T follicular helper cell (primary cell): ENCODE measurements at places on chromosomes 5 and 9.

- DNase-seq: no peak
These were observed 31.7 kb upstream of the SLC6A3 start for GRCh38 chr5:1476967-1477310.

GRCh38 chr5:135693371-135693955 lies 114.7 kb upstream of the CXCL14 start:
- DNase-seq: no peak

GRCh38 chr9:135339378-135339973 lies 140.1 kb upstream of the PPP1R26 start:
- no peak for DNase-seq

DNA sequence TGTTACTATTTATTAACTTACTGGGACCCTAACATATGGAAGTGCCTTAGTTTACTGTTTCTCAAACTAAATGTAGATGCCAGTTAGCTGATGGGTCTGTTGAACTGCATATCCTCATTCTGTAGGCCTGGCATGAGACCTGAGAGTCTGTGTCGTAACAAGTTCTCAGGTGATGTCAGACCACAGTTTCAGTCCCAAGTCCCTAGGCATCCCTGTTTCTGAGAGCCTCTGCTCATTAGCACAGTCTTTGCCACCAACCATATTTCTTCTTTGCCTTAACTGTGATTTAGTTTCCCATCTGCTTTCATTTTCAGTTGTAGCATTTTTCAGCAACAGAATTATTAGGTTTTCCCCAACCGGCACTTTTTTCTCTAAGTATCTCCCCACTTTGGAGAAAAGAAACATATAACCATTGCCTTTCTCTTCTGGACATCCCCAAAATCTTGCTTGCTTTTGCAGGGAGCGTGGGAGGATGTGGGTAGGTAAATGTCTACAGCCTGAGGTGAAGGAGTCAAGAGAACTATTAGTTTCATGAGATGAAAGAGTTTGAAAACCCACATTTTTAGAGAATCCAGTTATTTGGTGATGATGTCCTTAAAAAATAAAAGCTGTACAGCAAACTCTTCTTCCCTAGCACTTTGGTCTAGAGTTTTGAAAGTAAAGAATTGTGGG lies 74.6 kb downstream of the NUDT12 start:
- no peak for DNase-seq

GRCh38 chr5:103569313-103570060 lies 6.9 kb upstream of the NUDT12 start:
- no peak for DNase-seq

- DNase-seq: no peak
These were observed 110.0 kb downstream of the PLPPR1 start for GRCh38 chr9:101138509-101138908.

DNA sequence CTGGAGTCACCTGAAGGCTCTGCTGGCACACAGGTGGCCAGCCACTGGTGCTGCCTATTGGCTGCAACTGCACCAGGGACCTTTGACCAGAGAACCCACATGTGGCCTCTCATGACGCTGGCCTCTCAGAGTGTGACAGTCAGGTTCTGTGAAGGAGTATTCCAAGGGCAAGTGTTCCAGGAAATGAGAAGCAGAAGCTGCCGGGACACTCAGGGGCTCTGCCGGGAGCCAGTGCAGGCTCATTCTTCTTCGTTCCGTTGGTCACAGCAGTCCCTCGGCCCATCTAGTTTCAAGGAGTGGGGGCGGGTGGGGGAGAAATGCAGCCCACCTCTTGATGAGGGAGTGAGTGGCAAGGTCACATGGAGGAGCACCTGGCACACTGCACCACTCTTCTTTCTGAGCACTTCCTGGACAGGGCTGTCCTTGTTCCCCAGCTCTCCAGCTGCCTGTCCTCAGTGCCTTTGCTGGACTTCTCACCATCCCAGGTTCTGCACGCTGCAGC lies 237.5 kb downstream of the GADD45G start:
- no peak for DNase-seq

DNA sequence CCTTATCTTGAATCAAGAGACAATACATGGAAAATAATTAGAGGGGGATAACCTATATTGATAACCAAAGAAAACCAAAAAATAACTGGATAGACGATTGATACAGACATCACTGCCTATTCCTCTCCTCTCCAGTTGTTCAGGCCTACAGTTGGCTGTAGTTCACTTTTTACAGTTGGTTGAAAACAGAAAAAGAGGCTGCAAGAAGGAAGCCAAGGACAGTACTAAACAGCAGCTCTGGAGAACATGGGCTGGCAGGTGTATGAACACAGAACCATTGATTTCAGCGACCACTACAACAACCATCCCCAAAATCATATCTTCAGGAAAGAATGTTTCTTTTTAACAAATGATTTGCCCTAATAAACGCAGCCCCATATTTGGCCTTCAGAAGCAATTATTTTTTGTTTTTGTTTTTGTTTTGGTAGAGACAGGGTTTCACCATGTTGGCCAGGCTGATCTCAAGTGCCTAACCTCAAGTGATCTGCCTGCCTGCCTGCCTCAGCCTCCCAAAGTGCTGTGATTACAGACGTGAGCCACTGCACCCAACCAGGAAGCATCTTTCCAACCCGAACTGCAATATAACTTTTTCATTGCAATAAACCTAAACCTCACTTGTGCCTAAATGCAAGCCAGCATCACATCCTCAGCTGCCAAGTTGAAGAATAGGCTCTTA lies 64.3 kb downstream of the MLLT3 start:
- no peak for DNase-seq

- no peak for DNase-seq
These were observed 115.1 kb upstream of the MTAP start for GRCh38 chr9:21687351-21687750.

- DNase-seq: no peak
These were observed 24.7 kb downstream of the DAP start for GRCh38 chr5:10736354-10736753.

GRCh38 chr5:127555826-127556225 lies 38.4 kb downstream of the PRRC1 start:
- DNase-seq: no peak

- DNase-seq: no peak
These were observed 28.4 kb downstream of the ELP1 start for GRCh38 chr9:108905494-108905893.

DNA sequence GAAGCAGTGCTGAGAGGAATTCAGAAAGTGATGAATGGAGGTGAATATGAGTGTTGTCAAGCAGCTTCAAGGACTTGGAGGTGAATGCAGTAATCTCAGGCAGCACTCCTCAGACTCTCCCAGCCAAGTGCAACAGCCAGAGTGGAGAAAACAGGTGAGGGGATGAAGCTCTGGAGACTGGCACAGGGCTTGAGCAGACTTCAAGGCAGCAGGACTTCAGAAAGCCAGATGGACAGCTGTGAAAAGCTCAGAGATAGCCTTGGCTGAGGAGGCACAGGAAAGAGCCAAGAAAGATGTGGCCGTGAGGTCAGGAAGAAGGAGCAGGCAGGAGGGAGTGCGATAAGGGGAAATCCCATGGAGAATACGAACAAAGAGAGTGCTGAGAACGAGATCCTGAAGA lies 194.9 kb downstream of the FBN2 start:
- DNase-seq: no peak

GRCh38 chr5:93819668-93820067 lies 78.3 kb upstream of the POU5F2 start:
- DNase-seq: no peak

DNA sequence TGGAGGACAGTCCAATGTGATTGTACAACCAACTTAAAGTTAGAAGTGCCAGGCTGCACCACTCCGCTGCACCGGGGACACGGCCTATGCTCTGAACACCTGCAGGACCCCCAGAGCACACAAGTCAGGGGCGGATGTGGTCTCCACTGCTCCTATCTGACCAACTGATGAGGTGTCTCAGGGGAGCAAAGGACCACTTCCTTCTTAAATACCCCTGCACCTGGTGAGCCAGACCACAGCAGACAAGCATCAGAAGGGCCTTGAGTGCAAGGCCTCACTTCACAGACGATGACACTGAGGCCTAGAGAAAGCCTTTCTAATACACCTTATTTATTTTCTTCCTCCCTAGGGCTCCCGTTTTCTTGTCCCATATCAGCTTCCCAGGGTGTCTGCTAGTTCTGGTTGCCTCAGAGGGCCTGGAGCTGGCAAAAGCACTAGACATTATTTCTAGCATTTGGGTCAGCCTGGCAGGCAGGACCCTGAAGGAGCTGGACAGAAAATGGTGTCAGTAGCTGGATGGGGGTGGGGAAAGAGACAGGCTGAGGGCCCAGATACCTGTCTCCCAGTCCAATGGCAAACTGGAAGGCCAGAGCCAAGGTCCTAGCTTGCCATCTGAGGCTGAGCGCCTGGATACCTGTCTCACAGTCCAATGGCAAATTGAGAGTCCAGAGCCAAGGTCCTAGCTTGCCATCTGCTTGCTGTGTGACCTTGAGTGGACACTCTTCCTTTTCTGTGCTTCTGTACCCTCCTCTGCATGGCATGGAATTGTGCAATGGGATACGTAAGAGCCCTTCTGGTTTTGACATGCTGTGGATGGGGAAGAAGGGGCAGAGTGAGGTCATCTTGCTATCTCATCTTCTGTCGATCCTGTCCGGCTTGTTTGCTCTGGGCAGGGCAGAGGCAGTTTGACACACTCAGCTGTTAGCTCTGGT lies 9.0 kb downstream of the CCDC69 start:
- DNase-seq: no peak

GRCh38 chr9:98095401-98095800 lies 23.6 kb downstream of the TRIM14 start:
- no peak for DNase-seq

- no peak for DNase-seq
These were observed 135.2 kb upstream of the HMHB1 start for GRCh38 chr5:143676802-143677201.

DNA sequence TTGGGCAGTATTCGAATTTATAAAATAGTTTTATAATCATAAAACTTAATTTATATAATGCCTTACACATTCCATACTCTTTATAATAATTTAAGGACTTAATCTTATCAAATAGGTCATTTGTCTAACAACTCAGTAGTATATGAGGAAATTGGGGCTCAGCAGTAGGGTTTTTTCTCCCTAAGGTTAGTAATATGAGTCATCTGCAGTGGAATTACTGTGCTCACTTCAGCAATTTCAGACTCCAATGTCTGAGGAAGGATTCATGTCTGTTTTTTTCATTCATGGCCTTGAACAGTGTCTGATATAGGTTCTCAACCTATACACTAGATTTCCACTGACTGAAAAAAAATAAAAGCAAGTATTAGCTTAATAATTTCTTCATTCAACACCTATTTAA lies 7.4 kb downstream of the DMRTA1 start:
- DNase-seq: no peak

- no peak for DNase-seq
These were observed 1.9 kb downstream of the OCLN start for GRCh38 chr5:69494452-69494851.

DNA sequence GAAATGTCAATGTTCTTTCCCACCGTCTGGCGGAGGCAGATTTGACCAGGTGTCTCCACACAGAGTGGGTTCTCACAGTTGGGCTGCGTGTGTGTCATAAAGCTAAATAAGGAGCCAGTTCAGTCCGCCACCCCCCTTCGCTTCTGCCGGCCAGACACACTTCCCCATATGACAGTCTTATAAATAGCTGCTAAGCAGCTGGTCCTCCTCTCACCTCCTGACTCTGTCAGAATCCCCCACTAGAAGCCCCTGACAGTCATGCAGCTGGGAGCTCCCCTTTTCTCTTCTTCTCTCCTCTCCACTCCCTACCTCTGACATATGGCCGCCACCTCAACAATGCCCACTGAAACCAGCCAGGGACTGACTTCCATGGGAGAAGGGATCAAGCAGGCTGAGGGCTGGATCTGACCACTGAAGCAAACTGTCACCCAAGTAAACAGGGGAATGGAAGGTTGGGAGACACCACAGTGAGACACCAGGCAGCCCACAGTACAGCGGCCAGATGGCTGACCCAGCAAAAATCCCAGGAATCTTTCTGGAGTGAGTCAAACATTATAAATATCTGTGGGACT lies 141.9 kb upstream of the EFNA5 start:
- no peak for DNase-seq

- no peak for DNase-seq
These were observed 213.9 kb upstream of the FBXL7 start for GRCh38 chr5:15285901-15286583.

- DNase-seq: no peak
These were observed 1.4 kb downstream of the SLC26A2 start for GRCh38 chr5:149961957-149962409.

GRCh38 chr5:8868283-8868682 lies 677.6 kb downstream of the SEMA5A start:
- no peak for DNase-seq

- DNase-seq: no peak
These were observed 23.8 kb downstream of the ANXA2R start for GRCh38 chr5:43016217-43016779.

GRCh38 chr5:6576861-6577501 lies 55.9 kb downstream of the NSUN2 start:
- no peak for DNase-seq

- no peak for DNase-seq
These were observed 73.0 kb upstream of the SNX2 start for GRCh38 chr5:122701640-122702523.

- no peak for DNase-seq
These were observed 36.8 kb upstream of the NFIB start for GRCh38 chr9:14350754-14351153.

GRCh38 chr5:145780982-145781381 lies 54.2 kb downstream of the PRELID2 start:
- DNase-seq: no peak

- no peak for DNase-seq
These were observed 871.4 kb downstream of the MAT2B start for GRCh38 chr5:164376843-164377242.

DNA sequence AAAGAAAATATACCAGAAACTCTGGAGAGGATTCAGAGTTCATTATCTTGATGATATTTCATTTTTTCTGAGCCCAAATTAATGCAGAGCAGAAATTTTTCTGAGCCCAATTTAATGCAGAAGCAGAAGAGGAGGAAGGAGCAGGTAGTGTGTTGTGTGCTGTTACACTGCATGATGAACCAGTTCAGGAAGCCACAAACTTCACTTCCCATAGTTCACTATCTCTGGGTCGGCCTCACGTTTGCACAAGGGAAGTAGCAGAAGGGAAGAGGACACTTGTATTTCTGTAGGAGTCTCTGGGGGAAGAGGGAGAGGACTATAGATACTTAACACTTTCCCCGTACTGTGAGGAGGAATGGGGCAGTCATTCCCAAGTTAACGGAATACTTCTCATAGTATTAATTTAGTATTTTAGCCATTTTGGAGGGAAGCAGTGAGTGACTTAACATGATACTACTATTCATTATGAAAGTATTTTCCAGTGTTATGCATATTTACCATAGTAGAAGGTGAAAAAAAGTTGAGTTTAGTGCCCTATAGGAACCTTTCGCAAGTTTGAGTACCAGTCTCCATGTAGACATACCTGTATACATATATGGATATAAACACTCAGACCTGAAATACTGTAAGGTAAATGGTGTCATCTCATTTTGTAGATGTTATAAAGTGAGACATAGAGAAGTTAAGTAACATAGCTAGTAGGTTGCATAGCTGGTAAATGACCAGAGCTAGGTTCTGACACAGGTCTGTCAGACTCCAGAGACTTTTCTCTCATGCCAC lies 30.0 kb downstream of the XPA start:
- no peak for DNase-seq

GRCh38 chr9:13750639-13751038 lies 471.1 kb upstream of the MPDZ start:
- no peak for DNase-seq

GRCh38 chr5:152061095-152061494 lies 136.4 kb upstream of the GLRA1 start:
- DNase-seq: no peak

GRCh38 chr5:24904981-24905517 lies 260.3 kb upstream of the CDH10 start:
- no peak for DNase-seq
